Activated CD8-positive, alpha-beta T cell treated with anti-CD3 and anti-CD28 coated beads for 36 hours (primary cell): ENCODE measurements at places on chromosomes 12 and 14. TPM values are rescaled to one million over a fixed set of nuclear protein-coding genes. Genes with fewer than 3 reads are reported as not detected.

The PLEKHD1 gene
- total RNA-seq = 0.07 TPM

The GPRC5A gene
- not detected for total RNA-seq

The CCT2 gene
- total RNA-seq = 389 TPM

The REM2 gene
- total RNA-seq = 0.20 TPM

The MYF6 gene
- not detected for total RNA-seq

The DNAI7 gene
- not detected for total RNA-seq

The C3AR1 gene
- 1.4 TPM for total RNA-seq

DNA sequence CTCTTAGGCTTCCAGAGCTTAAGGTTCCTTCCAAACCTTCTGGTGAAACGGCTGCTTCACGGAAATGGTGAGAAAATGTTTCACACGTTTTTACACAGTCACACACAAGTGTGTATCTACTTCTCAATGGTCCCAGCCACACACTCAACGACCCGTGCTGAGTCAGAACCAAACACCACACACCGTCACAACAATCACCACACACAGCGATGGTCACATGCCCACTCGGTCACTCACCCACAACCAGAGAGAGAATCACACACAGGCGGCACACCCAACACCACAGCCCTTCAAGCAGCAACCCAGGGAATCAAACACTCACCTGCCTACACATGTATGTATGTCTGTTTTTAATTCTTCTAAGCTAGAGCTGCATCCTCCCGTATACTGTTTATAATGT, 12.6 kb upstream of the PLEKHD1 start:
- H3K27ac ChIP-seq = no peak overlapping the region
- peak; percentile 20 for DNase-seq
- H3K4me3 ChIP-seq = no peak overlapping the region
- H3K36me3 ChIP-seq = no peaks in the 10 kb centered on the region
- no peaks in the 10 kb centered on the region for H3K27me3 ChIP-seq

DNA sequence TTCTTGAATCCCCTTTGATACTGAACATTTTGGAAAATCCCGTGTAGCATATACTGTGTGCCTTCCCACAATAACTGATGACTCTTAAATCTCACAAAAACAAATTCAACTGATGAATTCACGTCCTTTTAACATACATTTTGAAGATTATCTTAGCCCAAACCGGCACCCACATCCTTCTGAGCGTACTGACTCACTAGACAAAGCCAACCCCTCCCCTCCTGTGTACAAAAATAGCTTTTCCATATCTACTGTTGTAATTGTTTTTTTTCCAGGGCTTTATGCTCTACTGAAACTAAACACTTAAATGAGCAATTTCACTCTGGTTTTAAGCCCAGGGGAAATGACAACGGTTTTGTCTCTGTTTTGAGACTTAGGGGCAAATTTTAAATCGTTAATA, 109.4 kb upstream of the ATF7IP start:
- peak; percentile 70 for DNase-seq
- H3K27me3 ChIP-seq = no peaks in the 10 kb centered on the region
- peaks cover 22% of the 10 kb centered on the region for H3K36me3 ChIP-seq
- H3K27ac ChIP-seq = peak overlapping the region; percentile 92

GRCh38 chr12:114895827-114896226, 211.9 kb upstream of the TBX3 start:
- H3K27ac ChIP-seq = no peak overlapping the region
- H3K4me1 ChIP-seq = no peaks in the 10 kb centered on the region
- H3K27me3 ChIP-seq = no peaks in the 10 kb centered on the region

DNA sequence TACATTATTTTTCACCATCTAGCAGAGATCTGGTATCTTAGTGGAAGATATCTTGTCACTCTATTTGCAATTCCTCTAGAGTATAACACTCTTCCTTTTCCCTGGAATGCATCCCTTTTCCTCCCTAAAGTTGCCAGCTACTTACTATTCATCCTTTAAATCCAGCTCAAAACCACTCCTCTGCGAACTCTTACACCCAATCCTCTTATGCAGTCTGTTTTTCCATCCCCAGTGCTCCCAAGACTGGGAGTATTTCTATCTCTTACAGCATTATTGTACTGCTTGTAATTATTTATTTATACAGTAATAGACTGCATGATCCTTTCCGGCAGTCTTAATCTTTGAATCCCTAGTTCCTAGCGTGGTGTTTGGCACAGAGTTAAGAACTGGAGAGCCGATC, 2.9 kb upstream of the SRGAP1 start:
- no peak overlapping the region for H3K27ac ChIP-seq
- H3K36me3 ChIP-seq = no peaks in the 10 kb centered on the region
- peaks cover 8% of the 10 kb centered on the region for H3K4me1 ChIP-seq
- no peak overlapping the region for H3K4me3 ChIP-seq
- H3K27me3 ChIP-seq = peaks cover 37% of the 10 kb centered on the region

DNA sequence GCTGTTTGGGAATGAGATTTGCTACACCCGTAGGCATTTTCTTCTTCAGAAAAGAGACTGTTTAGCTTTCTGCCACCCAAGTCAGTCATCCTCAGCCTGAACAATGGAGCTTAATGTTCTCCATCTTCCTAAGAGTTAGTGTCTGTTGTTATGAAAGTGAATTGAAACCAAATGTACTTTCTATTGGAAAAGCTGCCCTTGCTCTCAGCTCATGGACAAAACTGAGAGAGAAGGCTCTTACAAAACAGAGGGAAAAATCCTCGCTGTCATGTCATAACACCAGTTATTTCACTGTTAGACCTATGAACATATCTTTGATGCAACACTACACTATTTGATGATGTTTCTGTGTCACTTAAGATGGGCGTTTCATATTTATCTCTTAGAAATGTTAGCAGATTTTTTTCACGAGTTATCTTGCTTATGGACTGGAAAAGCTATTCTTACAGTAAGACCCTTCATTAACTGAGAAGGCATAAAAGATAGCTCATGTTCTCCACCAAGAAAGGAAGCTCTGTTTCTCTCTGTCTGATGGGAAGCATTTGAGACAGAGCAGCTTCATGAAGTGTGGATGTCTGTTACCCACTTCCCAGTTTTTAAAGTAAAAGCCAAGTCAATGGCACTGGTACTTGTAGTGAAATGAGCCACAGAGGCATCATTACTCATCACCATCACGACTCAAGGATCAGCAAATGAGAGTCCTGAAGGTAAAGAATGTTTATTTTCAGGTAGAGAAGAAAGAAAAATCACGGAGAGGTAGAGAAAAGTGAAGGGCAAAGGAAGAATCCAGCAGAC, 483.9 kb downstream of the ZFP36L1 start:
- no peak overlapping the region for H3K27ac ChIP-seq
- no peak overlapping the region for H3K4me3 ChIP-seq
- no peaks in the 10 kb centered on the region for H3K36me3 ChIP-seq
- H3K27me3 ChIP-seq = no peaks in the 10 kb centered on the region
- peaks cover 23% of the 10 kb centered on the region for H3K4me1 ChIP-seq

DNA sequence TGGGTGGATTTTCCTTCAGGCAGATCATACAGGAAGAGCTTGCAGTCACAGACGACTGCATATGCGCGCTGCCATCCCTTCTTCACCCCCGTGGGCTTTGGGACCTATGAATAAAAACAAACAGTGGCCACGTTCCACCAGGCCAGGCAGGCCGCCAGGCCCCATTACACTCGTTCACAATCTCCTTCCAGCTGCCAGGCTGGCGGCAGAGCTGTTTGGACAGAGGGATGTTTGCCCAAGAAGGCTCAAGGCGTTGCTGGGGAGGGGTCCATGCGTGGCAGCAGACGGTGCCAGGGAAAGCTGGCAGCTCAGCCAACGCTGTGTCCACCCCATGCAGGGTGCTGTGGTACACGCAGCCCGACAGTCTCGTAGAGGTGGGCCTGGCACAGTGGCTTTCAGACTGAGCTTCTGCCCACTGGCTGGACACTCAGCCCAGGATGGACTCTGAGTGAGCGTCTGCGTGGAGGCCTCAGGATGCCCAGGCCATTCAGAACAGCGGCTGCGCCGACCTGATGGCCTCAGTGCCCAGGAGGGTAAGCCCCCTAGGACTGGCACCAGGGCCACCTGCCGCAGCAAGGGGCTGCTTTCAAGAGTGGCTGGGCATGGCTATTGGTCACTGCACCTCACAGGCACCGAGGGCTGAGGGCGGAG, 27.5 kb downstream of the AMN start:
- H3K4me3 ChIP-seq = no peak overlapping the region
- H3K4me1 ChIP-seq = peaks cover 18% of the 10 kb centered on the region
- no peaks in the 10 kb centered on the region for H3K27me3 ChIP-seq
- H3K36me3 ChIP-seq = no peaks in the 10 kb centered on the region
- H3K27ac ChIP-seq = no peak overlapping the region

DNA sequence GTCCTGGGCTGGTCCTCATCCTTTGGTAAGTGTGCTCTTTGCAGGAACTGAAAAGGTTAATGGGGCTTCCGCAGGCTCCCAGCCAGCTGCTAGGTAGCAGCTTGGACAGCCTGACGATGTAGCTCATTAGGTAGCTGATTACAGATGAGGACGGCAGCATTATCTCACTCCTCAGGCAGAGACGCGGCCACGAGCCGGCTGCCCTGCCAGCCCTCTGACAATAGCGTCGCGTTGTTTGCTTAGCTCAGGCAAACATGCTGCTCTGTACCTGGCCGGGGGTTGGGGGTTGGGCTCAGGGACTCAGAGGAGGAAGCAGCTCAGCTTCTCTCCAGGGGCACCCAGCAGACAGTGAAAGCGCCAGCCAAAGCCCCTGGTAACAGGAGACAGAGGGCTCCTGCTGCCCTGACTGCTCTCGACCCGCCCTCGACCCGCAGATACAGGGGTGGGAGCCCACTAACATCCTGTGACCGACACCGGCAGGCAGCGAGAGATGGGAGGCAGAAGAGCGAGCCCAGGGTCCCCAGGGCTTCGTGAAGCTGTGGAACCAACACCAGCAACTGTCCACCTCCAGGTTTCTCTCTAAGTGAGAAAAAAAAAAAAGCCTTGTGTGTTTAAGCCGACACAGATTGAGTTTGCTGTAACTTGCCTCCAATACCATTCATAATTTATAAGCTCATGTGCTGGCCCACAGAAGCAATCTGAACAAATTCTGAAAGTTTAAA, 53.4 kb upstream of the DLK1 start:
- no peak for DNase-seq
- peaks cover 34% of the 10 kb centered on the region for H3K27me3 ChIP-seq
- no peak overlapping the region for H3K27ac ChIP-seq
- no peaks in the 10 kb centered on the region for H3K36me3 ChIP-seq
- H3K4me3 ChIP-seq = no peak overlapping the region
- H3K4me1 ChIP-seq = no peaks in the 10 kb centered on the region

GRCh38 chr12:4954621-4955354, 45.1 kb downstream of the KCNA1 start:
- no peak overlapping the region for H3K4me3 ChIP-seq
- DNase-seq = no peak
- peaks cover 20% of the 10 kb centered on the region for H3K27me3 ChIP-seq
- no peak overlapping the region for H3K27ac ChIP-seq
- H3K36me3 ChIP-seq = no peaks in the 10 kb centered on the region

DNA sequence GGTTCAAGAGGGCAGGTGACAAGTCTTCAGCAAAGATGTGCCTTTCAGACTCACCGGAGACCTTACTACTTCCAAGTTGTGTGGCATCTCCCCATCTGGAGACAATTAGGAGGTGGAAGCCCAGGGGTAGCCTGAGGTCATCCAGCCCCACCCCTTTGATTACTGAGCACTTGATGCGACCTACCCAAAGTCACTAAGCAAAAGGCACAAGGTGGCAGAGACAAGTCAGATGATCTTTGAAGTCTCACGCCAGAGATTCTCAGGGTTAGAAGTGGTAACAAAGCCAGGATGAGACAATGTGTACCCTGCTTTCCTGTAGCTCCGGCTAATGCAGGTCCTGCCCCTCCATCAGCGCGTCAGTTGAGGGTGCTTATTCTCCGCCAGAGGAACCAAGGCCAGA, 1.4 kb upstream of the FOXN3 start:
- H3K4me1 ChIP-seq = peaks cover 63% of the 10 kb centered on the region
- H3K4me3 ChIP-seq = peak overlapping the region; percentile 92
- peak overlapping the region; percentile 97 for H3K27ac ChIP-seq
- H3K27me3 ChIP-seq = no peaks in the 10 kb centered on the region
- peak; percentile 64 for DNase-seq

DNA sequence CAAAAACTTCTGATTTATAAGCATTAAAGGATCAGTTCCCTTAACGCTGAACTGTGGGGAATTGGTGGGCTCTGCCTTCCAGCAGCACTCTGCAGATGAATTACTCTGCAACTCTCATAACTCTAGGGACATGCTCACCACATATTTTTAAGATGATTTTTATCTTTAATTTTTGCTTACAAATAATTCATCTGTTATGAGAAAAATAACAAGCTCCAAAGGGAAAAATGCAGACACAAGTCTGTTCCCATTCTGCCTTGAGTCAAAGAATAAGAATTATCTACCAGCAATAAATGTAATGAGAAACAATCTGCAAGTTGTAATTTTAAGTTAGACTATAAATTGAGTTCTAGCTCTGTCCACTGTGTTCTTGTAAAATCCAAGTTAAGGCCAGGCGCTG, 133.1 kb upstream of the MDM1 start:
- H3K27ac ChIP-seq = no peak overlapping the region
- DNase-seq = no peak
- no peaks in the 10 kb centered on the region for H3K27me3 ChIP-seq
- H3K4me3 ChIP-seq = no peak overlapping the region
- peaks cover 15% of the 10 kb centered on the region for H3K4me1 ChIP-seq
- no peaks in the 10 kb centered on the region for H3K36me3 ChIP-seq

- H3K36me3 ChIP-seq = no peaks in the 10 kb centered on the region
- DNase-seq = no peak
- H3K4me1 ChIP-seq = no peaks in the 10 kb centered on the region
- H3K4me3 ChIP-seq = no peak overlapping the region
These were observed 13.7 kb downstream of the OXA1L start for GRCh38 chr14:22780105-22780679.

DNA sequence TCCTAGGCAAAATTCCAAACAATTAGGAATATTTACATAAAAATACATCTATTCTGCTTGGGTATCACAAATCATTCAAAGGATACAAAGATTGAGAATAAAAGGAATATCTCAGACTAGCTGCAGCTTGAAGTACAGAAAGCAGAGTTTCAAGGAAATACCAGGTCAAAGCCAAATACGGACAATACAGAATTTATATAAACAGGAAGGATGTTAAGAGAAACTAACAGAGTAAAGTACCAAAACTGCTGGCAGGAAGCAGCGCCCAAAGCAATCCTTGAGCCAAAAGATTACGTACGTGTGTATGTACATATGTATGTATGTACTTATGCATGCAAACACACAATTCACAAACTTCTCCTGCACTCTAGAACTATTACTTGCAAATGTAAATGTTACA, 86.6 kb downstream of the PPP1R12A start:
- peak; percentile 8 for DNase-seq
- H3K27me3 ChIP-seq = no peaks in the 10 kb centered on the region
- peaks cover 28% of the 10 kb centered on the region for H3K36me3 ChIP-seq
- peaks cover 34% of the 10 kb centered on the region for H3K4me1 ChIP-seq

DNA sequence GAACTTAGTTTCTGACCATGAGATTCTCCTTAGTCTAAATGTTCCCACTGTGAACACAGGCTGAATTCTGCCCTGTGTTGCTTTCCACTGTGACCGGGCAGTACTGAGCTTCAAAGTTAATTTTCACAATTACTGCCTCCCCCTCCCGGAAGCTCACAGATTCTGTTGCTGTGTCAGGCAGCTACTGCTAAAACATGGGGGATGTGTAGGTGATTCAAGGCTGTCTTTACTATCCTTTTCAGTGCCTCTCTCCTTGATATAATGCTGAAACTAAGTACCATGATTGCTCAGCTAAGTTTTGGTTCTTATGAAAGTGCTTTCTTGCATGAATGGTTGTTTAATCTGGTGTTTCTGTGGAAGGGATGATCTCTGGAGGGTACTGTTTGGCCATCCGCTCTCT, 428.3 kb upstream of the NOVA1 start:
- DNase-seq = no peak
- H3K4me1 ChIP-seq = no peaks in the 10 kb centered on the region
- H3K36me3 ChIP-seq = no peaks in the 10 kb centered on the region
- H3K4me3 ChIP-seq = no peak overlapping the region

- H3K27me3 ChIP-seq = peaks cover 28% of the 10 kb centered on the region
- peak overlapping the region; percentile 39 for H3K27ac ChIP-seq
- peaks cover 11% of the 10 kb centered on the region for H3K36me3 ChIP-seq
- peak overlapping the region; percentile 45 for H3K4me3 ChIP-seq
- H3K4me1 ChIP-seq = peaks cover 41% of the 10 kb centered on the region
- peak; percentile 74 for DNase-seq
These were observed 1.4 kb upstream of the ASIC1 start for GRCh38 chr12:50055831-50056638.
